AG04450 (cell line): ENCODE measurements at places on chromosomes 2 and 18. TPM values are rescaled to one million over a fixed set of nuclear protein-coding genes. Genes with fewer than 3 reads are reported as not detected.

GRCh38 chr2:109062859-109063700 is 65.9 kb upstream of the SH3RF3 start:
- DNase-seq: no peak

- DNase-seq: no peak
Measured at GRCh38 chr2:63862806-63863205, 21.1 kb downstream of the UGP2 start.

- no peak for DNase-seq
Measured at GRCh38 chr2:63257473-63257872, 206.8 kb downstream of the OTX1 start.

DNA sequence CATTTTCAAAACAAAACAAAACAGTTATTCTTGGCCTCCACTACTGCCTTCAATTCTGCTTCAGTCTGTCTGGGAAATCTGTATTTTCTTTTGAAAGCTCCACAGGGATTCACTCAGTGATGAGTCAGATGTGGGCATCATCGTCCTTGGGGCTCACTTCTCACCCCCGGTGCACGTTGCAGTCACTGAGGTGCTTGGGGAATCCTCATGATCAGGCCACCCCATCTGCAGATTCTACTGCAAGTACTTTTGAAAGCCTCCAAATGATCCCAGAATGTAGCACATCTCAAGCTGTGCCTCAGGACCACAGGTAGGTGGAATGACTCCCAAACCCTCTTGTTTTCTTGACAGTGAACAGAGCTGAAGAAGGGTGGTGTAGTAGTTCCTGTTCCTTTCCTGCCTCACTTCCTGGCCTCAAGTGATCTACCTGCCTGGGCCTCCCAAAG is 34.3 kb downstream of the LPIN2 start:
- peak; percentile 34 for DNase-seq

DNA sequence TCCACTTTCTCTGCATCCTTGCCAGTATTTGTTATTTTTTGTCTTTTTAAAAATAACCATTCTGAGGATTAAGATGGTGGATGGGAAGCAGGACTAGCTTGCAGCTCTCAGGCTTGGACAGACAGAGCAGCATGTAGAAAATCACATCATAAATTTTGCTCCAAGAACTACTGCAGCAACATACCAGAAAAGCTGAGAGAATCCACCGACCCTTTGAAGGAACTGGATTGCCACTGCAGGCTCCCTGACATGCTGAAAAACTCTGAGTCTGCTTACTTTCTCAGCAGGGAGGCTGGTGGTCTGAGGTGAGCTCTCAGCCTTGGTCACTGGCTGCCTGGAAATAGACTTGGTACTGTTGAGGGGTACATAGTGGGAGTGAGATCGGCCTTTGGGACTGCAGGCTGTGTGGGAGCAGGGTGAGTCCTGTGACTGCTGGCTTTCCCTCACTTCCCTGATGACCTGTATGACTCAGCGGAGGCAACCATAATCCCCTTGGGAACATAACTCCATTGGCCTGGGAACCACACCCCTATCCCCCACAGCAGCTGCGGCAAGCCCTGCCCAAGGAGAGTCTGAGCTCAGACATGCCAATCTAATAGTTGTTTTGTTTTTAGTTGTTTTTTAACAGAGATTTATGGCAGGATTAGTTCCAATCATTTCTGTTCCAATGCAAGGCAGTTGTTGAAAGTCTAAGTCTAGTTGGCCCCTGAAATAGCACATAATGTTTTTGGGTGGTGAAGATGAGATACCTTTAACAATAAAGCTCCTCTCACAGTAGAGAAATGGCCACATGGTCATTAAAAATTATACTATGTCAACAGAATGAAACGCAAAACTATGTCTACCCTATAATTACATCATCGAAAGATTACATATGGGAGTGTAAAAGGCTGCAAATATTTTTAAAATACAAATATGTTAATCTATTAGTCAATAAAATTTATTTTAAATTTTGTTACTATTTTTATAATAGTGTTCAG is 414.2 kb upstream of the CHAC2 start:
- no peak for DNase-seq

DNA sequence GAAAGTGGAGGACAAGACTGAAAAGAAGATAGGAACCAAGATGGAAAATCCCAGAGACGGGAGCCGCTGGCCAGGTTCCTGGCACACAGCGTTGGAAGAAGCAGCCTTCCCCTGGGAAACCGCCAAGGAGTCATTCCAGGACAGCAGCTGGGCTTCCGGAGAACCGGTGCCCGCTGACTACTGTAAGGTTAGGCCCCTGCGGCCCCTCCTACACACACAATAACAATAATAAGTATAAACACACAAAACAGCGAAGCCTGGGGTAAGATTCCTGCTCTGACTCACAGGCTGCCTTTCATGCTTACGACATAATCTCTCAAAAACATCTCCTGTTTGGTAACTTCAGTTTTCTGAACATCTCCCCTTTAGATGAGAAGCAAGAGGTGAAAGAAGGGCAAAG is 28.1 kb upstream of the MYCN start:
- DNase-seq: no peak

- DNase-seq: no peak
Measured at GRCh38 chr2:43898134-43898837, 59.5 kb downstream of the ABCG8 start.

- DNase-seq: no peak
Measured at GRCh38 chr2:183530333-183530901, 406.2 kb downstream of the NUP35 start.

- no peak for DNase-seq
Measured at GRCh38 chr18:45423659-45424058, 191.6 kb upstream of the SLC14A2 start.

- no peak for DNase-seq
Measured at GRCh38 chr2:35374845-35375244, 980.7 kb upstream of the CRIM1 start.

DNA sequence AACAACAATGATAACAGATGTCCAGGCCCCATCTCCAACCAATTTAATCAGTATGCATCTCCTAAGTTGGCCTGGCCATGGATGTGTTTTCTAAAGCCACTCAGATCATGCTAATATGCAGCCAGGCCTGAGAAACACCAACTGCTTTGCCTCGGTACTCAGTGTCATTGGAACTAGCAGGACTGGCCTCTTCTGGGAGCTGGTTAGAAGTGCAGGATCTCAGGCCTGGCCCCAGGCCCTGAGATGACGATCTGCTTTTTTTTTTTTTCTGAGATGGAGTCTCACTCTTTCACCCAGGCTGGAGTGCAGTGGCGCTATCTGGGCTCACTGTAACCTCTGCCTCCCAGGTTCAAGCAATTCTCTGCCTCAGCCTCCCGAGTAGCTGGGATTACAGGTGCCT is 69.1 kb downstream of the IRS1 start:
- DNase-seq: no peak

Gene HDAC4
- 5.6 and 8.9 TPM in 2 replicates for polyA plus RNA-seq

Gene FNDC4
- 12.3 and 12.4 TPM in 2 replicates for polyA plus RNA-seq

Gene LYG2
- polyA plus RNA-seq: not detected in 2 replicates

Gene POTEJ
- polyA plus RNA-seq: not detected in 2 replicates

Gene COL4A3
- polyA plus RNA-seq: 0.07 TPM in 1 of 2 replicates, not detected in the other

Gene B3GNT2
- polyA plus RNA-seq: 7.3 and 8.6 TPM in 2 replicates

Gene SULT1C4
- 4.0 and 4.1 TPM in 2 replicates for polyA plus RNA-seq

Gene CASP10
- polyA plus RNA-seq: 1.5 and 2.6 TPM in 2 replicates
